Ascending aorta (tissue), 2 donors: ENCODE measurements at places on chromosomes 3 and 15.

DNA sequence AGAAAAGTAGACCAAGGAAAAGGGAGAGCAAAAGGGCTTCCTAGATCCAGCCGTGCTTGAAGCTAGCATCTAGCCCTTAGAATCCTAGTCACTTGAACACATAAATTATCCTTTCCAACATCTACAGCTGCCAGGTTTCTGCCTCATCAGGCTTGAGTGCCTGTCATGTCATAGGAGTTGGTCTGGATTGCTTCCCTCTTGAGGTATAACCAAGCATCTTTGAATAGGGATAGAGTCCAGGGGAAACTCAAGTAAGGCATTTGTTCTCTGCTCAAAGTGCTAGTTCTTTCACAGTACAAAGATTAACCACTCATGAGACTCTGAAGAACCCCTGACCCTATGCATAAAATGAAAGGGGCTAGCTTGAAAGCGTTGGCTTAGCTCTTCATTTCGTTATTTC is 72.3 kb downstream of the SLCO3A1 start:
- H3K4me3 ChIP-seq, result no peak overlapping the region
- no peaks in the 10 kb centered on the region for H3K27me3 ChIP-seq
- peak overlapping the region; percentile 74 for H3K27ac ChIP-seq
- no peaks in the 10 kb centered on the region for H3K36me3 ChIP-seq
- peaks cover 10% of the 10 kb centered on the region for H3K4me1 ChIP-seq

DNA sequence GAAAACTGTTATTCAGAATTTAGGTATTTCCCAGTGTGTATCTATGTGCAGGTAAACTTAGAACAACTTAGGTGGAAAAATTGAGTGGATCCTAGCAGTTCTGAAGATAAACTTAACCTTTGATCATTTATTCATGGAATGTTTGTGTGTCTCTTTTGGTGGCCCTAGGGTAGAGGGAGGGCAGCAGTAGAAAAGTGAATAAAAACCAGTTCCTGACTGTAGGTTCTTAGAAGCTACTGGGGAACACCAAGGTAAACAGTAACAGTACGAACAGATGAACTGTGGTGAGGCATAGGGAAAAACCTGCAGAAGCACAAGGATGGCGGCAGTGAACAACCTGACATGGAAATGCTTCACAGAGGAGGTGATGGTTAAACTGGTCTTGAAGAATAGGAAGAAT is 2.5 kb downstream of the SNRK start:
- H3K4me1 ChIP-seq, result peaks cover 12% of the 10 kb centered on the region
- H3K4me3 ChIP-seq, result peak overlapping the region; percentile 86

GRCh38 chr15:76235186-76235826 is 76.0 kb downstream of the ETFA start:
- no peak overlapping the region for H3K4me3 ChIP-seq
- H3K27ac ChIP-seq, result no peak overlapping the region
- DNase-seq, result no peak

- no peak overlapping the region for H3K4me3 ChIP-seq
- H3K4me1 ChIP-seq, result no peaks in the 10 kb centered on the region
- DNase-seq, result no peak
- H3K27me3 ChIP-seq, result no peaks in the 10 kb centered on the region
These were observed 42.2 kb upstream of the ROBO2 start for GRCh38 chr3:76997733-76998132.
